ENCODE measurements at places on chromosomes 12 and 14. TPM values are rescaled to one million over a fixed set of nuclear protein-coding genes. Genes with fewer than 3 reads are reported as not detected.

The VDR gene
- total RNA-seq: 9.8 TPM

The SMIM41 gene
- total RNA-seq: 2.0 TPM

The TRPV4 gene
- total RNA-seq: 0.51 TPM

The ZDHHC22 gene
- not detected for total RNA-seq

The ARHGDIB gene
- total RNA-seq: 8.3 TPM

The AKT1 gene
- 127 TPM for total RNA-seq

The B3GNT4 gene
- 0.33 TPM for total RNA-seq

The KRT78 gene
- not detected for total RNA-seq

The NEUROD4 gene
- total RNA-seq: not detected

The PLEK2 gene
- total RNA-seq: 0.51 TPM

The RASAL1 gene
- not detected for total RNA-seq

DNA sequence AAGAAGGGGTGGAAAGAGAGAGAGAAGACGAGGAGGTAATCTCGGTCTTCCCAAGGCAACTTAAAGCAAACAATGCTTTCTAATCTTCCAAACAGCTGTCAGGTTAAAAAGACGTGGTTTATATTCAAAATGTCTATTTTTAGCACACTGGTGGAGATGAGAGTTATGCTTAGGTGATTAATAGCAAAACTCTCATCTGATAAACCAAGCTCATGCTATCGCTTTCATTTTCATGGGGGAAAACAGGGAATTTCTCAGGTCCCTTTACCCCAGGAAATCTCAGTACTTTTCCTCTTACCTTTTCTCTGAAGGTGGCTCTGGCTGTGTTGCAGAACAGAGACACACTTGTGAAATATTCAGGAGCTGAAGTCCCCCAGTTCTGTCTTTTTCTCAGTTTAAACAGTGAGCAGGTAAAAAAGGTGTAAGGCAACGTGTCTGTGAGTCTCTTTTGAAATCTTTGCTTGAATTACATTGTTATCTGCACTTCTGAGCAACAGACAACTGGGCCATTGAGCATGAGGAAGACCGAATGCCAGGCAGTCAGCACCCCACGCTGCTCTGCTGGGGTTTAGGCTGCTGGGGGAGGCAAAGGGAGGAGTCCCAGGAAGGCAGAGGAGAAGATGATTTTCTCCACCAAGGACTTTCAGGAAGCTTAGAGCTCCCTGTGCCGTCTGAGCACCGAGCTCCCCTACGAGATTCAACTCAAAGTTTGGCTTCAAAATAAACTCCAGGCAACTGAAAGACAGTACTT is 759.3 kb downstream of the BCL11B start:
- no peak for DNase-seq

- DNase-seq: no peak
These were observed 25.3 kb downstream of the DRAM1 start for GRCh38 chr12:101902641-101903040.

DNA sequence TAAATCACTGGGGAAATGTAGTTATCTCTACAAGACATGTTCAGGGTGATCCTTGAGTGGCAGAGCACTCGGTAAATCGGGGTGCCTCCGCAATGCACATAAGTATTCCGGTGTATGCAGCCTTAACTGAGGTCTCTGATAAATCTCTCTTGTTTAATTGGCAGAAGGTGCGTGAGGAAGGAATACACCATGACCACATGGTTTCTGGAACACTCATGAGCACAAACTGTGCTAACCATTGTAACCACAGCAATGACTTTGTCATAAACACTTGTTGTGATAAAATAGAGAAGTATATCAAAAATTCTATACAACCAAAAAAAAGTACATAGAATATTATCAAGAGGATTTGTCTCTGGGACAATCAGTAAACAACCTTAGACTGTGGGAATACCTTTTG is 146.8 kb upstream of the DIO2 start:
- DNase-seq: no peak

GRCh38 chr12:131615326-131616042 is 95.4 kb upstream of the SFSWAP start:
- DNase-seq: no peak

GRCh38 chr12:115199831-115200230 is 515.9 kb upstream of the TBX3 start:
- peak; percentile 88 for DNase-seq

- DNase-seq: no peak
These were observed 20.1 kb upstream of the KRT86 start for GRCh38 chr12:52254180-52254964.

DNA sequence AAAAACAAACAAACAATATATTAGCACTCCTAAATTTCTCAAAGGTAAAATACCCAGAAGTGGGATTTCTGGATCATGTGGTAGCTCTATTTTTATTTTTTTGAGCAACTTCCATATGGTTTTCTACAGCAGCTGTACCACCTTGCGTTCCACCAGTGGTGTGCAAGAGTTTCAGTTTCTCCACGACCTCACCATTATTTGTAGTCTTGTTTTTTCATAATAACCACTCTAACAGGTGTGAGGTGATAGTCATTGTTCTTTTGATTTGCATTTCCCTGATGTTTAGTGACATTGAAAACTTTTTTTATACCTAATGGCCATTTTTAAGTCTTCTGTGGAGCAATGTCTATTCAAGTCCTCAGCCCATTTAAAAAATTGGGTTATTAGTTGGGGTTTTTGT is 127.3 kb upstream of the SLC38A2 start:
- no peak for DNase-seq

GRCh38 chr14:94042433-94043091 is 16.4 kb downstream of the OTUB2 start:
- no peak for DNase-seq

- no peak for DNase-seq
These were observed 1044.3 kb downstream of the BCL11B start for GRCh38 chr14:98227727-98228111.

DNA sequence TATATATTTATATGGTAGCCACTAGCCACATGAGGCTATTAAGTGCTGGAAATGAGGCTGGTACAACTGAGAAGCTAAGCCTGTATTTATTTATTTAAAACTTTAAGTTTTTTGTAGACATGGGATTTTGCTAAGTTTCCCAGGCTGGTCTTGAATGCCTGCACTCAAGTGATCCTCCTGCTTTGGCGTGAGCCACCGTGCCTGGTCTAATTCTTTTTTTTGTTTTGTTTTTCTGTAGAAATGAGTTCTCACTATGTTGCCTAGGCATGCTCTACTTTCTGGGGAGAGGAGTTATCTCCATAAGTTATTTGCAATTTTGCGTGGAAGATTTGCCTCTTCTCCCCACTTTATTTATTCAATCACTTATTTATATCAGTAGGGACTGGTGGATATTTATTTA is 4.8 kb upstream of the SNRNP35 start:
- DNase-seq: no peak

GRCh38 chr12:123051556-123051955 is 71.1 kb downstream of the ARL6IP4 start:
- DNase-seq: no peak

DNA sequence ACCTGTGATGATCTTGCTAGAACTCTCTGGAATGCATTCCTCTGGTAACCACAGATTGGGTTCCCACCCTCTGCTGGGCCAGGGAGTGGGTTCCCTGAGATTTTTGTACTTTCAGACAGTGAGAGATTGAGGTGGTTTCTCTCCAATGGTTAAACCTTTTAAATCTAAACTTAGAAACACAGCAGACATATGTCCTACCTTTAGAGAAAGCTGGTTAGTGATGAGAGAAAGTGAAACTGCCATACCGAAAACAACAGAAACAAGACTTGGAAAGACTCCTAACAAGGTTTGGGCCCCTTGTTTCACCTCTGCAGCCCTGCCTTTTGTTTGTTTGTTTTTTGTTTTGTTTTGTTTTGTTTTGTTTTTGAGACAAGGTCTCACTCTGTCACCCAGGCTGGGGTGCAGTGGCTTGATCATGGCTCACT is 9.7 kb upstream of the SGPP1 start:
- DNase-seq: no peak

DNA sequence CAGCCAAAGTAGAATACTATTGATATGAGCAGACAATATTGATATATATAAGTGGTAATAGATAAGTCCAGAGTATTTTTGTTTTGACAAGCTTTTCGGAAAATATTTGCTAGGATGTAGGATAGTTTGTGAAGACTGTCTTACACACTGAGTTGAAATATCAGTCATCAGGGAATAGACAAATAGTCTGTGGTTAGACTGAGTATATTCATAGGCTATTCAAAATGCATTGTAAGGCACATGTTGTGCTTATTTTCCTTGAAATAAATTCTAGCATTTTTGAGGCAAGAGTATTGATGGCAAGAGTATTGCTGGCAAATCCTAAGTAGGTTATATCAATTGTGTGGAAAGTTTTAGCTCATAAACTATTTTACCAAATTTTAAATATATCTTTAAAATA is 201.1 kb downstream of the LRIG3 start:
- no peak for DNase-seq

GRCh38 chr12:59068436-59068835 is 148.1 kb upstream of the LRIG3 start:
- no peak for DNase-seq

GRCh38 chr14:32327255-32327961 is 1.7 kb upstream of the AKAP6 start:
- DNase-seq: no peak

GRCh38 chr12:62808166-62808879 is 126.6 kb downstream of the PPM1H start:
- no peak for DNase-seq

- no peak for DNase-seq
These were observed 27.6 kb downstream of the JAG2 start for GRCh38 chr14:105141026-105141425.

DNA sequence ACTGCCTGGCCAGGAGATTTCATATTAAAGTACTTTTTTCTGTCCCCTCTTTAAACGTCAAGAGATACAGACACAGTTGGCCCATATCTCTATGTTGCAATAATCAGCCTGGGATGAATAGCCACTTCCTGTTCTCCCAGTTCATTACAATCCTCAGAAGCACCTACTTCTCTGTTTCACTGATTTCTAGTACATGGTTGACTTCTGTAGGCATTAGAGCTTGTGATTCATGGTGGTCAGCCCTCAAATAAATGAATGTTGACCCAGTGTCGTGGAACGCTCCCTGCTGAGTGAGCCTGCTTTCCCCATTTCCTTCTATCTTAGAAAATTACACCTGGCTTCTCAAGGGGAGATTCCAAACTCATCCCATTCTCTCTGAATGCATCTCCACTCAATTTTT is 416.7 kb downstream of the PDZRN4 start:
- DNase-seq: peak; percentile 4

DNA sequence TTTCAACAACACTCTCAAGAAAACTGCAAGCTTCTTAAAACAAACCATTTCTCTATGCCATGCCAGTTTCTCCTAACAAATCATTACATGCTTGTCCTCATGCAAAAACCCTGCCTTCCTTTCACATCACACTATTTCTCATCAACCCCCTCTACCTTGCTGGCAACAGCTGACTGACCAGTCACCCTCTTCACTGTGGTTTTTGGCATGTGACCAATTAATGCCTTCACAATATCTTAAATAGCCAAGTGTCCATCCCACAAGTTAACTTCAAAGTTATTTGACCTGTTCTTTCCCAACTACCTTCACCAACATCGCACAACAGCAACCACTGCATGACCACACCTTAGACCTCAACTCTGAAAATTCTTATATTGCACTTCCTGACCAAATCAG is 159.6 kb downstream of the CEP128 start:
- no peak for DNase-seq

DNA sequence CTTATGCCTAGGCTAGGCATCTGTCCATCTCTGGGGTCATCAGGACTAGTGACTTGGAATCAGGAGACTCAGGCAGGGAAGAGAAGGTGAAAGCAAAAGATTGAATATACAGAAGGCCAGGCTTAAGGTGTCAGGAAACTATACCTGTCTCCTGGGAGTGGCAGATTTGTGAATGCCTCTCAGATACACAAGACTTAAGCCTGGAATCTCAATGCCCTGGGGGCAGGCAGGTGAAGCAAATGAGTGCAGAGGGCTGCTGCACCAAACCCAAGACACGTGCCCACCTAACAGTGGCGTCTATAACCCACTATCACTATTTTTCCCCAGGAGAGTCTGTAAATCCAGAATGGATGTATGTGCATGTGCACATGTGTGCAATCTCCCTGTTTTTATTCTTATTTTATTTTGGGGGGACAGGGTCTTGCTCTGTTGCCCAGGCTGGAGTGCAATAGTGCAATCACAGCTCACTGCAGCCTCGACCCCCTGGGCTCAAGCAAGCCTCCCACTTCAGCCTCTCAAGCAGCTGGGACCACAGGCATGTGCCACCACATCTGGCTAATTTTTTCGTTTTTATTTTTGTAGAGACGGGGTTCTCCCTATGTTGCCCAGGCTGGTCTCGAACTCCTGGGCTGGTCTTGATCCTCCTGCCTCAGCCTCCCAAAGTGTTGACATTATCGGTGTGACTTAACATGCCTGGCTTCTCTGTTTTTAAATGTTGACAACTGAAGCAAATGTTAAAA is 31.9 kb upstream of the FOS start:
- DNase-seq: no peak

DNA sequence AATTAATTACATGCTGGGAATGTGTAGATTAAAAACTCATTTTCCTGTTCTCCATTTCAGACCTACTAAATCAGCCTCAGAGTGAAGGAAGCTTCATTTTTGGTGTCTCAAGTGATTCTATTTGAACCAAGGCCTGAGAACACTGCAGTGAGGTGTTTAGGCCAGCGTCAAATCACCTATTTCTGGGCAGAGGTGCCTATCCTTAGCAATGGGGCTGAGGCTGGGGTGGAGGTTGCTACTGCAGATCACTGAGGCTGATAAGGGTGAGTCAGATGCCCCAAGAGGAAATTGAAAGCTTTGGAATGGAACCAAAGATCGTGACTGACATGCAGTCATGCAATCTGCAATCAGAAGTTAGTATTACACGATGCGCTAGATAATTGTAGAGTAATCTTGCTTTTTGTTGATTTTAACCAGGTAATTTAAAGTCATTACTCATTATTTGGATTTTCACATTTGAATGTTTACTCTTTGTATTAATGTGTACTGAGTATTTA is 4.4 kb downstream of the TXNRD1 start:
- peak; percentile 81 for DNase-seq
